ENCODE measurements at places on chromosomes 13 and 19.

GRCh38 chr13:29707876-29708543, 112.5 kb upstream of the SLC7A1 start:
- peak; percentile 18 for DNase-seq

- no peak for DNase-seq
These were observed 933.1 kb downstream of the DIAPH3 start for GRCh38 chr13:59230484-59231264.

DNA sequence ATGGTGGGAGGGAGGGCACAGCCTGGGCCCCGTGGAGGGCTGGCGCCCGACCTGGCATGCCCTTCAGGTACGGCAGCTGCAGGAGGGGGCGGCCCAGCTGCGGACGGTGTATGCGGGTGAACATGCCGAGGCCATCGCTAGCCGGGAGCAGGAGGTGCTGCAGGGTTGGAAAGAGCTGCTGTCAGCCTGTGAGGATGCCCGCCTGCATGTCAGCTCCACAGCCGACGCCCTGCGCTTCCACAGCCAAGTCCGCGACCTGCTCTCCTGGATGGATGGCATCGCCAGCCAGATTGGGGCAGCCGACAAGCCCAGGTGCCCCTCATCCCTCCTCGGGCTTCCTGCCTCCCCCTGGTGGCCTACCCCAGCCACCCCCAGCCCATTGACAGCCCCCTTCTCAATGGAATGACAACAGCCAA, 16.6 kb upstream of the SHKBP1 start:
- no peak for DNase-seq

DNA sequence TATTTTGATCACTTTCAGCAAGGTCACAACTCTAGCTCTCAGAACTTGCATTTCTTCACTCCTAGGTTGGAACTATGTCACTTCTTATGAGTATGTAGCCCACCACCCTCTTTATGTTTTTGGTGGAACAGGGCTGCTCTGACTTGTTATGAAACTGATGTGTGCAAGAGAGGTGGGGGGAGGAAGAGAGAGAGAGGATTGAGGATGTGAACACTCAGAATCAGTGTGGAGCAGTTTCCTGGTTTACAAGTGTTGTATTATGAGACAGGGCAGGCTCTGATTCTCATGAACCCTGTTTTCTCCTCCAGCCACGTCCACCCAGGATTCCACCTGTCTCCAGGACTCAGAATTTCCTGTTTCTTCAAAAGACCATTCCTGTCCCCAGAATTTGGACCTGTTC, 16.1 kb downstream of the ZNF317 start:
- DNase-seq, result no peak

DNA sequence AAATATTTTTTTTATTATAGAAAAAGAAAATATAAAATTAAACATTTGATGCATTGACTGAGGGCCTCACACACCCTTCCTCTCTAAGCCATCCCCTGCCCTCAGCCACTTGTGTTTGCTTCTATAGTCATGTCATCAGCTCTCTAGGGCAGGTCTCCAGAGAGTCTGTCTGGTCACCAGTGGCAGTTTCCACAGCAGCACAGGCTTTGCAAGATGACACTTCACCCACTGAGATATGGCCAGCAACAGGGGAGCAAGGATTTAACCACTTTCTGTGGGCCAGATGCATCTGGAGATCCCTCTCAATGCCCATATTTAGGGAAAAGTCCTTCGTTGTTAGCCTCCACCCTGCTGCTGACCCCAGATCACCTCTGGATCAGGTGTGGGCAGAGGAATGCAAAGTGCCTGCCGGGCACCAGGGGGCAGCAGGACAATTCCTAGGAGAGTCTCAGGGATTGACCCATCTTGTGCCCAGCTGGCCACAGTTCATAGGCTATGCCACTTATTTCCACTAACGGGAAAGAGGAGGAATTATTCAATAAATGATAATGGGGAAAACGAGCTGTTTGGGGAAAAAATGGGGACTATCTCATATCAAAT, 4.8 kb downstream of the ABCC4 start:
- DNase-seq, result no peak

- no peak for DNase-seq
These were observed 29.0 kb upstream of the SLITRK6 start for GRCh38 chr13:85828094-85828684.

GRCh38 chr13:40311356-40312101, 354.9 kb downstream of the FOXO1 start:
- no peak for DNase-seq

- no peak for DNase-seq
These were observed 17.5 kb upstream of the PROZ start for GRCh38 chr13:113140677-113141600.

- DNase-seq, result no peak
These were observed 329.9 kb downstream of the FOXO1 start for GRCh38 chr13:40336228-40337221.

DNA sequence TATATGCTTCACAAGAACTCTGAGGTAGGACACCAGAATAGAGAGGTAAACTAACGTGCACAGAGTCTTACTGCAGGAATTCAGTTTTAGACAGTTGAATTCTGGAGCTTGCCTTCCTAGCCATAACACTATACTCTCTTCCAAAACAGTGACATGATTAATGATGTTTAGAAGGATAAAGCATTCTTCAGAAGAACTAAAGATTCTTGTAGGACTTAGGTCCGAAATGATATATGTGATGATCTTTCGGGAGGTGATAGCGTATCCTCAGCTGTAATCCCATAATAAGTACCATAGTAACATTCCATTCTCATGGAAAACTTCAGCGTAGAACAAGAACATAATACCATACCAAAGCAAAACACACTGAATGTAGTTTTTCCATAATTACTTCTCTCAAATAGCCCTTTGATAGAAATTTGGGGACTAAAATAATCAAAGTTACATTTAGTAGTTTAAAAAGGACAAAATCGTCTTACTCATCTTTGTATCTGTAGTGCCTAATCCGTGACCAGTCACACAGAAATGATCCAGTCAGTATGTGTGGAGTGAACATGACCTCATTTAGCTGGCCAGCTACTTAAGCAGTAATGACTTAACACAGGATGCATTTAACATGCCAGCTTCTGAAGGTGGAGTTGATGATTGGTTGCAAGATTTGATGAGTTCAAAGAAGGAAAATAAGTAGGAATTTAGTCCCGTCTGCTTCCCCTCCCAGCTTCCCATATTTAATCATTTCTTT, 38.4 kb downstream of the PIBF1 start:
- no peak for DNase-seq

GRCh38 chr19:7115721-7116120, 46.2 kb downstream of the ZNF557 start:
- DNase-seq, result no peak

- DNase-seq, result no peak
These were observed 76.8 kb upstream of the ZNF835 start for GRCh38 chr19:56748378-56748777.

DNA sequence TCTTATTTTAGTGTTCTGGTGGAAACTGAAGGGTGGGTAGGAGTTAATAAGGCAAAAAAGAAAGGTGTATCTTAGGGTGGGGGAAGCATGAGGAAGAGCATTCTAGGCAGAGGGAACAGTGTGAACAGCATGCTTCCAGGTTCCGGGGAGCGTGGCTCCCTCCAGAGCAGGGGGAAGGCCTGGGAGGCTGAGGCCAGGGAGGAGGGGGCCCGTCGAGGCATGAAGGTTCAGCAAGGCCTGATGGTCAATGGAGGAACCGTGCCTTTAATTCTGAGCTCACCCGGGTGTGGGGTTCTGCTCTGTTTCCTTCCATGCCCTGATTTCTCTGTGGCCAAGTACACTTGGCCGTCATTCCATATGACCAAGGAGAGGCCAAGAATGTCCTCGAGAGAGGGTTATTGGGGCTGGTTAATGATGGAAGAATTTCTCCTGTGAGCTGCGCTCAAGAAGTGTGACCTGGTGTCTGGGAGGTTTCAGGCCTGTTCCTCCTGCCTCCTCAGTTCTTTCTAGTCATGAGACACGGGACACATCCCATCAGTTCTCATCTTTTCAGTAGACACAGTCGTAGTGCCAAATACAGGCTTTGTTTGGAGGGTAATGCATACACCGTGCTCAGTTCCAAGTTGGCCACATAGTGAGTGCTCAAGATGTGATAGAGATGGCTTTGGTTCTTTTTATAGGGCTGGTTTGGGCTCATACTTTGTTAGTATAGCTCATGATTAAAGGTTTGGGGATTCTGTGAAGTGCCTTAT, 73.6 kb downstream of the SIPA1L3 start:
- no peak for DNase-seq

- DNase-seq, result no peak
These were observed 35.6 kb downstream of the CCDC169 start for GRCh38 chr13:36261976-36262375.

DNA sequence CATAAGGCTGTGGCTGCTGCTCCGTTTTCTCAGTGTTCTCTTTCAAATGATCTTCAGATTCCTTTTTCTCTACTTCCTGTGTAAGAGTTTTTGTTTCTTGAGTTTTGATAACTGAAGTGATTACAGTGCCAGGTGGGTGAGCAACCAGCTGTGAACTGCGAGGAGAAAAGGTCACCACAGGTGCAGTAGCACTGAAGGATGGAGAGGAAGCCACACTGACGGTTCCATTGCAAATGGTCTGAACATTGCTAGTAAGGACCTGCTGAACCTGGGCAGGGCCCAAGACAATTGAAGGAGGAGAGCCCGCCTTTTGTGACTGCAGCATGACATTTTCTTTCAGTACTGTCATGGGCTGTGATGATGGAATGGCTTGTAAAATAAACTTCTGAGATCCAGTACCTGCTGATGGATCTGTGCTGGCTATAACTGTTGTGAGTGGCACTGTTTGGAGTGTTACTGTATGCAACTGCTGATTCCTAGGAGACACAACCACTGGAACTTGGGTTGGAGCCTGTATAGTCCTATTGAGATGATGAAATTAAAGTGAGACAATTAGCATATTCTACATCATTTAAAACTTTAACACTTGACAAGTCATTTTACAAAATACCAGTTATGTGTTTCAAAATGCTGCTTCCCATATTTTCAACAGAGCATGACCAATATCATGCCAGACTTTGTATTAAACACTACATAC, 85.5 kb downstream of the ELF1 start:
- DNase-seq, result peak; percentile 38

- DNase-seq, result peak; percentile 69
These were observed 44.3 kb downstream of the BBC3 start for GRCh38 chr19:47186446-47187334.

DNA sequence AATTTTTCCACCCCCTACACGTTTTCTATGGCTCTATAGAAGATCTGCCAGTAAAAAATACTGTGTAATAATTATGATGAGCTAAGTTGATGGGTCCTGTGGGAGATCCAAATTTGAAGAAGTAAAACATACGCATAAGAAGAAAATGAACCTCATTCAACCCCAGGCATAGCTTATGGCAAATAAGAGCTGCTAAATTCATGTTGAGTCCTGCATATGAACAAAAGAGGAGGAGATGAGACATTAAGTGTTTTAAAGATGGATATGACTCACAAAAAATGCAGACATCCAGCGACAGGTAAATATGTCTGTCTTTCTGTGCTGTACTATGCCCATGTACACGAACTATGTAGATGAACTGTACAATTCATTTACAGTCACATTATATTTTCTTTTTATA, 101.9 kb downstream of the LIG4 start:
- DNase-seq, result no peak

DNA sequence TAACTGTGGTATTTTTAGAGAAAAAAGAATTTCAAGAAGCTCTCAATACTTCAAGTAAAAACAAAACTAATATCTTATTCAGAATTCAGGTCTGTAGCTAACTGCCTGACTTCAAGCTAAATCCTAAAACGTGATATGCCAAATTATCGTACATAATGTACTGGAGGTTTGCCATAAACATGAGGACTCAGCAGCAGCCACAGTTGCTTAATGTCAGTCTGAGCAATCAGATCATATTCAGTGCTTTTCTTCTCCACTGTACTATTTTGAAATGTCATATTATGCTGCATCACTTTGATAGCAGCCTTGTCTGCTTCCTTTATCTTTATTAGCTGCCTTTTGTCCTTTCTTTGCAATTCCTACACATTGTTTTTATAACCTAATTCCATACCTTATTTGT, 265.1 kb upstream of the EDNRB start:
- no peak for DNase-seq

- peak; percentile 58 for DNase-seq
These were observed 152.9 kb downstream of the SIPA1L3 start for GRCh38 chr19:38059897-38060296.

GRCh38 chr19:11323601-11324078, 15.8 kb downstream of the RAB3D start:
- no peak for DNase-seq

DNA sequence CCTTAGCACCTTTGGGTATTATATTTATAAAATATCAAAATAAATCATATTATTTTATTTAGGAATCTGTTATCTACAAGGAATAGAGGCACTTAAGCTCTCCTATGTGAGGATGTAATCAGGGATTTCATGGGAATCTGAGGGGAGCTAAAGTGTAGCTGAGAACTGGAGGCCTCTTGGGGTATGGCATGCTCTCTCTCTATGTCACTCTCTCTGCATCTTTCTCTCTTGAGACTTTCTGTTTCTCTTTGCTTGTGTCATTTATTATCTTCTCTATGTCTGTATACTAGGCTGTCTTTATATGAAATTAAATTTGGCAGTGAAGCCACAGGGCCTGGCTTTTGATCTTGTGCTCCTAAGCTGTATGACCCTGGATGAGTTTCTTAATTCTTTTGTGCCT, 37.7 kb upstream of the SCEL start:
- DNase-seq, result no peak

- DNase-seq, result no peak
These were observed 26.7 kb downstream of the RCBTB2 start for GRCh38 chr13:48506092-48506701.

GRCh38 chr13:43196086-43196621, 172.8 kb downstream of the DNAJC15 start:
- DNase-seq, result no peak

DNA sequence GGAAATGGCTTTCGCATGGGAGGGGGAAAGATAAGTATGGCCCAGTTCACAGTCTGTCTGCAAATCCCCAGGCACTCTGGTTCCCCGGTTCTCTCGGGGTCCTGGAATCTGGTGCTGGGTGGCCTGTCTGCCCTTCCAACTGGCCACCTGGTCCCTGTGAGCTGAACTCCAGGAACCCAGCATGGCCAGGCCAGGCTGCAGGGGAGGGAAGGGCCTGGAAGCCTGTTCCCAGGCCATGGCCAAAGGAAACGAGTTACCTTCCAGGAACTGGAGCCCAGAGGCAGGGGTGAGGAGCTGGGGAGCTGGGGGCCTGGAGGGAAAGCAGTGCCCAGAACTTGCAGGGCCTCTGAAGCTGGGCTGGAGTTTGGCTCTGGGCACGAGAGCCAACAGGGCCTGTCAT, 19.1 kb upstream of the PNMA8C start:
- DNase-seq, result no peak

Data from GM19239 (cell line).